ENCODE measurements at places on chromosomes 6 and 20.

- no peak for DNase-seq
Observed at GRCh38 chr6:110282412-110282811, 75.7 kb downstream of the METTL24 start.

GRCh38 chr6:157648561-157648960 is 174.5 kb upstream of the SNX9 start:
- no peak for DNase-seq

GRCh38 chr6:74609871-74610270 is 596.0 kb downstream of the COL12A1 start:
- DNase-seq: no peak

- no peak for DNase-seq
Observed at GRCh38 chr6:142302421-142303175, 791 bp downstream of the ADGRG6 start.

- peak; percentile 98 for DNase-seq
Observed at GRCh38 chr6:167047554-167047953, 48.4 kb downstream of the CEP43 start.

DNA sequence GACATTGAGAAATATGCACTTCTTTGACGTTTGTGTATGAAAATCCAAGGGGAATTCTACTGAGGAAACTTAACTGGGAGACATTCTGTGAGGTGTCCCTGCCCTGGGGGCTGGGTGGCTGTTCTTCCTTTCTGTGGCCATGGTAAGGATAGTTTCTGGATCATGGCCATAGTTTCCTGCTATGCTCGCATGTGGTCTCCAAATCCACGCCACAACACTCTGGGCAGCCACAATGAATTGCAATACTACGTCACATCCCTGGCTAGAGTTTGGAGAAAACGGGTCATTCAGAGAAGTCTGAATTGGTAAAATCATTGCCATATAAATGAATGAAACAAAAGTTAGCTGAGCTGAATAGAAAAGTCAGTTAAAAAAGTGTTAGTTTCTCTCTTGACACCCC is 230.6 kb downstream of the UTRN start:
- DNase-seq: no peak

Data from MV-4-11 (cell line).